ENCODE measurements at places on chromosomes 6 and 20. TPM values are rescaled to one million over a fixed set of nuclear protein-coding genes. Genes with fewer than 3 reads are reported as not detected.
A peak's percentile ranks its signal among the peaks of the same experiment; 100 is the strongest.

The LINC00237 gene
- total RNA-seq, result not detected

- DNase-seq, result no peak
- peaks cover 16% of the 10 kb centered on the region for H3K36me3 ChIP-seq
- peaks cover 24% of the 10 kb centered on the region for H3K4me1 ChIP-seq
- no peak overlapping the region for H3K4me3 ChIP-seq
Observed at GRCh38 chr6:142185641-142186040, 38.6 kb downstream of the VTA1 start.

DNA sequence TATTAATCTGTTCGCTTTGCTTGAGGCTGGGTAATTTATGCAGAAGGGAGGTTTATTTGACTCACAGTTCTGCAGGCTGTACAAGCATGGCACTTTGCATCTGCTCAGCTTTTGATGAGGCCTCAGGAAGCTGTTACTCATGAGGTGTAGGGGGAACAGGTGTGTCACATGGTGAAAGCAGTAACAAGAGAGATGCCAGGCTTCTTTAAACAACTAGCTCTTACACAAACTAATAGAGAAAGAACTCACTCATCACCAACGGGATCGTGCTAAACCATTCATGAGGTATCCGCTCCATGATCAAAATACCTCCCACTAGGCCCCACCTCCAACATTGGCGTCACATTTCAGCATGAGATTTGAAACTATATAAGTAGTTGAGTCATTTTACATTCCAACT is 34.4 kb upstream of the GCLC start:
- no peak overlapping the region for H3K4me3 ChIP-seq
- peaks cover 12% of the 10 kb centered on the region for H3K4me1 ChIP-seq
- DNase-seq, result no peak
- H3K27ac ChIP-seq, result no peak overlapping the region

The MARCKS gene
- total RNA-seq, result 39.3 TPM

DNA sequence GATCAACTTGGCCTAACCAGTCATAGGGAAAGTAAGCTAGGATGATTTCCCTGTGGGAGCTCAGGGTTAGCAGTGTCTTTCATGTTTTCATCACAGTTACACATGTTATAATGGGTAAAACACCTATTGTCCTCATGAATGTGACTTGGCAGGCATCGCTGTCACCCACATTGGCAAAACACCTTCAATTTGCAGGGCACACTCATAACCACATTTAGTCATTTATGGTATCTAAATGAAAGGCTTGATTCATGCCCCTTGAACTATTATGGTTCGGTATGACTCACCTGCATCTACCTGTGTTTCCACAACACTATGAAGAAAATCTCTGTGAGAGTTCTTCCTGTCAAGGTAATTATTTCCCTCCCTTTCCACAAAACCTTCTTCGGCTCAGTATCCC is 49.2 kb downstream of the FRK start:
- H3K4me3 ChIP-seq, result no peak overlapping the region
- H3K27me3 ChIP-seq, result no peaks in the 10 kb centered on the region
- DNase-seq, result peak; percentile 62

DNA sequence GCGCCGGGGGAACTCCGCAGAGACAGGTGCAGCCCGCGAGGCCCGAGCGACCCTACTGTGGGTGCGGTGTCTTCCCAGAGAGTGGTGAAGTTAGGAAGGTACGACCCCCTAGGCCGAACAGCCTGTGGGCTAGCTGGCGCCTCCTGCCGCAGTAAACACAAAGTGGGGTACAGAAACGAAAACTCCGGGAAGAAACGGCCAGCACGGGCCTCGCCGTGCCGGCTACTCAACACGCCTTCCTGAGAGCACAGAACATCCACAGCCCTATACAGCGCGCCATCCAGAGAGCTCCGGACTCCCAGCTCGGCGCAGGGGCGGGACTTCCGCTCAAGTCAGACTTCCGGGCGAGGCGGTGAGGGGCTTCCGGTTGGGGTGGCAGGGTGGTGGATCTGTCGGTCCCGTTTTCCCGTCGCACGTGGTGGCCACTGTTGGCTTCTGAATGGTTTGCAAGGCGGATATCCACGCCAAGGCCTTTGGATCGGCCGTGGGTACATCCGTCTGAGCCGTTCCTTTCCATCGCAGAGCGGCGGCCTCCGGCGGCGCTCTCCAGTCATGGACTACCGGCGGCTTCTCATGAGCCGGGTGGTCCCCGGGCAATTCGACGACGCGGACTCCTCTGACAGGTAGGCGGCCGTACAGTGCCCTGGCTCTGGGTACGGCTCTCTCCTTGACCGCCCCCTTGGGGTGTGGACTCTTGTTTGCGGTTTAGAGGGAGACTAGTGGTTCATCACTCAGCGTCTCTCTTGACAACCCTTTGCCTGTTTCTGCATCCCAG is at the start of the genes CAGE1 and RIOK1:
CAGE1 (minus strand) TSS at position 292 of the 775 bp plus-strand sequence. CDS start 2,569 bp downstream, outside the sequence.
RIOK1 (plus strand) TSS at position 358 of the 775 bp plus-strand sequence; CDS start at position 553, 195 bp downstream.
- H3K27ac ChIP-seq, result peak within 1 kb of the TSS; percentile 87
- peaks cover 38% of the 10 kb centered on the region for H3K4me1 ChIP-seq
- H3K27me3 ChIP-seq, result no peaks in the 10 kb centered on the region
- H3K36me3 ChIP-seq, result peaks cover 30% of the 10 kb centered on the region
- DNase-seq, result peak; percentile 98
- peak within 1 kb of the TSS; percentile 77 for H3K4me3 ChIP-seq

All from MCF 10A (cell line).